ENCODE measurements at places on chromosomes 4 and X. TPM values are rescaled to one million over a fixed set of nuclear protein-coding genes. Genes with fewer than 3 reads are reported as not detected.

BMX gene
- 82.4 TPM for total RNA-seq

TACC3 gene
- 4.0 TPM for total RNA-seq

ESX1 gene
- total RNA-seq, result 0.17 TPM

SPP1 gene
- total RNA-seq, result not detected

SPANXN4 gene
- total RNA-seq, result not detected

HNRNPD gene
- total RNA-seq, result 23.4 TPM

PNCK gene
- total RNA-seq, result not detected

PAGE5 gene
- total RNA-seq, result not detected

DUSP21 gene
- not detected for total RNA-seq

SATL1 gene
- total RNA-seq, result not detected

LUZP4 gene
- total RNA-seq, result not detected
